A673 (cell line): ENCODE measurements at places on chromosomes 4 and X. TPM values are rescaled to one million over a fixed set of nuclear protein-coding genes. Genes with fewer than 3 reads are reported as not detected.

DGAT2L6 gene
- not detected in 2 replicates for total RNA-seq

GPR119 gene
- not detected in 2 replicates for total RNA-seq

MAB21L2 gene
- total RNA-seq: not detected in 2 replicates

SYTL4 gene
- total RNA-seq: 2.3 and 3.2 TPM in 2 replicates

ATP2B3 gene
- 0.11 and 0.42 TPM in 2 replicates for total RNA-seq

- H3K27ac ChIP-seq: no peak overlapping the region
- no peaks in the 10 kb centered on the region for H3K36me3 ChIP-seq
- H3K27me3 ChIP-seq: no peaks in the 10 kb centered on the region
- no peak for DNase-seq
These were observed 24.2 kb downstream of the CNKSR2 start for GRCh38 chrX:21398426-21398825.

- no peaks in the 10 kb centered on the region for H3K36me3 ChIP-seq
- no peak for DNase-seq
- H3K4me3 ChIP-seq: no peak overlapping the region
- H3K27ac ChIP-seq: no peak overlapping the region
- no peaks in the 10 kb centered on the region for H3K27me3 ChIP-seq
- no peaks in the 10 kb centered on the region for H3K4me1 ChIP-seq
These were observed 11.0 kb downstream of the EFHC2 start for GRCh38 chrX:44332437-44332836.

- no peaks in the 10 kb centered on the region for H3K27me3 ChIP-seq
- no peak overlapping the region for H3K27ac ChIP-seq
- peak overlapping the region; percentile 29 for H3K4me3 ChIP-seq
- DNase-seq: peak; percentile 53
- H3K4me1 ChIP-seq: peaks cover 28% of the 10 kb centered on the region
These were observed 197.0 kb downstream of the BCOR start for GRCh38 chrX:39900777-39901170.

DNA sequence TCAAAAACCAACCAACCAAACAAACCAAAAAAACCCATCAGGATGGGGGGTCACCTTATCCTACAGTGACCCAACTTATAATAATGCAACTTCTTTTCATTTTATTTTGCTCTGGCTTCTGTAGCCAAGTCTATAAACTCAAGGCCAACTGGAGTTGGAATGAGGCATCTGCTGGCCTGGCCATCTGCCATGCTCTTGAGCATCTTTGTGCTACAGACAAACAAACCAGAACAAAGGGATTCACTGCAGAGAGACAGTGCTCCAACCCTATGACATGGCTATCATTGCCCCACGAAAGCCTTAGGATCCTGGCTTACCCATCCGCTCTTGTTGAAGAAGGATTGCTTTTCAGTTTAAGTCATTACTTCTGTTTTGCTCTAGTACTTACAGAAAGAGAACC, 49.2 kb upstream of the SCRG1 start:
- no peak overlapping the region for H3K4me3 ChIP-seq
- DNase-seq: peak; percentile 47
- H3K4me1 ChIP-seq: peaks cover 22% of the 10 kb centered on the region

GRCh38 chrX:22383988-22384387, 111.3 kb downstream of the CBLL2 start:
- H3K27ac ChIP-seq: no peak overlapping the region
- no peaks in the 10 kb centered on the region for H3K27me3 ChIP-seq
- no peaks in the 10 kb centered on the region for H3K4me1 ChIP-seq
- no peak overlapping the region for H3K4me3 ChIP-seq
- no peaks in the 10 kb centered on the region for H3K36me3 ChIP-seq
